ENCODE measurements at places on chromosomes 3 and 15.
A peak's percentile ranks its signal among the peaks of the same experiment; 100 is the strongest.

GRCh38 chr15:27339138-27339537, 368.2 kb downstream of the GABRG3 start:
- DNase-seq: no peak

DNA sequence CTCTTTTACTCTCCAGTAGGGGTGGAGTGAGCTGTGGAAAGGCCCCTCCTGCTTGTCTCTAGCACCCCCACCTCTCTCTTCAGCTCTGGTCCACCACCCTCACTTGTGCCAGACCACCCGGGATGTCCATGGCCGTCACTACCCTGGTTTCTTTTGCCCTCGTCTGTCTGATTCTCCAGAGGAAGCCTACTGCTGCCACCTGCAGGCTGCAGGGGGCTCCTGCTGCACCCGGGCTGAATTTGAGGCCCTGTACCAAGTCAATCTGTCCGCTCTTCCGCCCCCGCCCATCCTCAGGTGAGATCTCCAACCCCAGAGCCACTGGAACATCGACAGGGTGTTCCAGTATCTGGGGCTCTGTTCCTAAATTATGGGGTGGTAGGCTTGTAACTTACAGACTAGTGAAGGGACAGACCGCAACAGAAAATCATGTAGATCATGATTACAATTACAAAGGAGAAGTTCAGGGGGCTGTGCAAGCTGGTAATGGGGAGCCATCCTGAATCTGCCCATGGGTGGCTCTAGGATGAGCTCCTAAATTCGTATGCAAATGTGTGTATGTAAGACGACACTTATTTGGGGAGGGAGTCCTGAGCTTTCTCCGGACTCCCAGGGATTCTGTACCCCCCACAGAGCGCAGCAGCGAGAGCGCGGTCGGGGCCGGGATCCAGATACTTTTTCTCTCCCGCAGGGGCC, 683 bp upstream of the UNC45A start:
- DNase-seq: peak; percentile 87

- DNase-seq: no peak
Measured at GRCh38 chr3:189394599-189395121, 222.9 kb downstream of the TPRG1 start.

DNA sequence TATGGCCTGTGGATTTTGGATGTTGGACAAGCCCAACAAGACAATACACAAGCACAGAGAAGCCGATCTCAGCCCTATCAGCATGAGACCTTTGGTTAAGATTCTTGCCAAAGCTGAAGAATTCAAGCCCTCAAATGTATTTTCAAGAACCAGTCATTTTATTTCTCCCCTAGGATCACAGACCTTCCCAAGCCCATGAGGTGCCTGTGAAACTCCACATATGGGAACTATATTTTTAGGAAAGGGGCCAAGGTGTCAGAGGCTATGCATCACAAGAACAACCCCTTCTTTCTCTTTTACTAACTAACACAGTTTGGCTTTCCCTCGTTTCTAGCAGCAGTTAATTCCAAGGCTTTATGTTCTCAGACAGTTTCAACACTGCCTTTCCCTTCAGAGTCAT, 364.5 kb downstream of the MAGI1 start:
- DNase-seq: no peak

GRCh38 chr3:195113048-195113447, 157.9 kb downstream of the XXYLT1 start:
- peak; percentile 77 for DNase-seq

- DNase-seq: no peak
Measured at GRCh38 chr3:114823061-114823460, 324.0 kb downstream of the ZBTB20 start.

DNA sequence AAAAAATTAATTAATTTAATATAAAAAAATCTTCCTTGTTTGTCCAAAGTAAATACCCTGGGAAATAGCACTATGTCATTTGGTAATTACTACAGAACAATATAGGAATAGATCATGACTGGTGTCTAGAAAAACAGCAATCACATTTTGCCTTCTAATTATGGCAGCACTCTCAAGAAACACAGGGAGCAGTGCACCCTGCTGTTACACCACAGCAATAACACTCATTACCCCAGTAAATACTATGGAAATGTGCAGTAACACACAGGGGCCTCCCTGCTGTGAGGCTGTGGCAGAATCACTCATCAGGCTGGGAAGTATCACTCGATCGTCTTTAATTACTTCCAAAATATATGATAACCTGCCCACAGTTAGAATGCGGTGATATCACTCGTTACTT, 646.0 kb downstream of the TUSC7 start:
- peak; percentile 2 for DNase-seq

- DNase-seq: peak; percentile 83
Measured at GRCh38 chr3:52062505-52062904, 6.1 kb upstream of the DUSP7 start.

- peak; percentile 33 for DNase-seq
Measured at GRCh38 chr3:139774560-139775302, 97.0 kb upstream of the NMNAT3 start.

DNA sequence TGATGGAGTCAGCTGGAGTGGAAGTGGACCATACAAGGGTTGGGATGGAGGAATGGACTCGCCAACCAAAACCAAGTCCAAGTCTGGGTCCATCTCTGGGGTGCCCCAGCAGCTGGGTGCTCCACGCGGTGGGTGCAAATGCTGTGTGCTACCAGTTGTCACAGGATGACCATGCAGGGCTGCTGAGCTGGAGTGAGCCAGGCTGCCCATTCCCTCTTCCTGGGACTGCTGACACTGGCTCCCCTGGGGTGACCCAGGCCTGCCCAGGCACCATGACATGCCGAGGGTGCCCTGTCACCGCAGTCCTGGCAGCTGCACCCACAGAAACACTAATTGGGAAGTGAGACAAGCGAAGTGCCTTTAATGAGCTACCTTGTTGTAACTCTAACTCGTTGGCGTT, 140.2 kb downstream of the TPRA1 start:
- no peak for DNase-seq

DNA sequence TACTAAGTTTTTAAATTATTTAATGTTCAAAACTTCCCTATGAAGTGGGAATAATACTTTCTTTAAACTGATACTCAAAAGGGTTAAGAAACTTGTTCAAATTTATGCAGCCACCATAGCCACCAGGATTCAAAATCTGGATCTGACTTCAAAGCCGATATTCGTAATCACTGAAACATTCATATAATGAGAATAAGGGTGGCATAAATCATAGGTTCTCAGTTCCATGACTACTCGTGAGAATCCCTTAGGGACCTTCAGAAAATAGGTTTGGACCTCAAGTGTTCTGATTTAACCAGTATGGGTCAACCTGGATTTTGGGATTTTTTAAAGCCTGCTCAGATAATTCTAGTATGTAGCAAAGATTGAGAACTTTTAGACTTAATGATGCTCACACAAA, 160.6 kb downstream of the RBMS3 start:
- no peak for DNase-seq

DNA sequence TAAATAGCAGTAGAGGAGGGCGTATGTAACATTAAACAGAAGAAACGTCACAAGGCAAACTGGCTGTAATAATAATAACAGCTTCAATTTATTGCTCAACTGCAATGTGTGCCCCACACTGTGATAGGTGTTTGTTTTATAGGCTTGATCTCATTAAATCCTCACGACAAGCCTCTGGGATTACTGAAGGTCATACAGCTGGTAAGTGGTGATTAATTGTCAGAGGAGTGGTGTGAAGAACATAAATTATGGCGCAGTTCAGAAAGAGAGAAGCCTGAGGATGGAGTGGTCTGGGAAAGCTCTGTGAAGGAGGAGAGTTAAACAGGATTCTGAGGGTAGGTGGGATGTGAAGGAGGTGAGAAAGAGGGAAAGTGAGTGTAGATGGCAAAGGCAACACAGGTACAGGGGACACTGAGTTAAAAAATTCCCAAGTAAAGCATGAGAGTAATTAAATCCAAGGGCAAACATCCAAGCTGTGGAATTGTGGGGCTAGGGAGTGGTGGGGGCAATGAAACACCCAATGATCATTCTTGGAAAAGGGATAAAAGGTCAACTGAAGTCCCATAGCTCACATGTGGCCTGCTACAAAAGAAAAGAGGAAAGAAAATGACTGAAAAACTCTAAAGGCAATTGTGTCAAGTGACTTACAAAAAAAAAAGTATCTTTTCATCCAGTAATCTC, 16.5 kb upstream of the GLCE start:
- no peak for DNase-seq

GRCh38 chr3:8983591-8983990, 20.3 kb upstream of the RAD18 start:
- no peak for DNase-seq

DNA sequence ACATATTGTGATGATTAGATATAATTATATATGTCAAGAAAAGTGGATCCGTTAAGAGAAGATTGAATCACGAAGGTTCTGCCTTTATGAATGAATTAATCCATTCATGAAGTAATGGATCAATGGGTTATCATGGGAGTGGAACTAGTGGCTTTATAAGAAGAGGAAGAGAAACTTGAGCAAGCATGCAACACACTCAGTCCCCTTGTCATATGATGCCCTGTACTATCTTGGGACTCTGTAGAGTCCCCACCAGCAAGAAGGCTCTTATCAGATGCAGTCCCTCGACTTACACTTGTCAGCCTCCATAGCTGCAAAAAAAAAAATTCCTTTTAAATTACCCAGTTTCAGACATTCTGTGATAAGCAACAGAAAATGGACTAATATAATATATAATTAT, 301.9 kb downstream of the RAP2B start:
- no peak for DNase-seq

DNA sequence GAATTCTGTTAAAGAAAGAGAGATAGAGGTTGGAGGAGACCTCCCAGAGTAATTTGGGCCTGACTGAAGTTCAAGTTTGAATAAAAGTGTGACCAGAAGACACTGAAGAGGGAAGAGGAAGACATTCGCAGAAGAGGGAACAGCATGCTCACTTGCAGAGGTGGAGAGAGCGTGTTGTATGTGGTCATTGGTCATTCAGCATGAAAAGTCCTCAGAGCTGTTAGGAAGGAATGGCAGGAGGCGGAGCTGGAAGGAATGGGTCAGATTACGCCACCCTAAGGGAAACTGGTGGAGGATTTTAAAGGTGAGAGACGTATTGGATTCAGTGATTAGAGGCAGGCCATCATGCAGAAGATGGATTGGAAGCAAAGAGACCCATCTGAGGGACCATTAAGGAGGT, 41.6 kb downstream of the IQCH start:
- DNase-seq: no peak

DNA sequence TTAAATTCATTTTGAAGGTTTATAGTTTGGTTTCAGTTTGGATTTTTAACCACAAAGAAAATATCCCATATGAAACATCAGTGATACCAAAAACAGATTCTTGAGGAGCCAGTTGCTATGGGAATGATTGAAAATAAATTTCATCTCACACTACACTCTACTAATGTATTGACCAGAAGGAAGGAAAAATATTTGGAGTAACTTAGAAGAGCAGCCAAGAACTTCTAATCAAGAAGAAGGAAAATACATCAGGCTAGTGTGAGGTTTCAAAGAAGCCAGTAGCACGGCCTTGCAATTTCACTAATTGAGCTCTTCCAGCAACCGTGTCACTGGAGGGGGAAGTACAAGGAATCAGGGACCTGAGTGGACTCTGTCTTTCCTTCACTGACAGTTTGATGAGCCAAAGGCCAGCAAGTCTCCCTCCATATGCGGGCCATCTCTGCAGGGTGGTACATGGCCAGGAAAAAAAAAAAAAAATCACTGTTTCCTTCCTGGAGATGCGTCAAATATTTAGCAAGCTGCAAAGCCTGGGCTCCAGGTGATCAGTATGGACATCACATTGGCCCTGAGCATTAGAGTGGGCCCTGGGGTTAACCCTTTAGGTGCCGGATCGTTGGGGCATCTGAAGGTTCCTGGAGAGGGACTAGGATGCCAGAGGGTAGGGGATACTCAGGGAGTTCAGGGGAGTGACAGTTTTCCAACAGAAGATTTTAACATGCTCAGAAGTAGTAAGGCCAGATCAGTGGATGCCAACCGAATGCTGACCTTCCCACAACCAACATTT, 37.1 kb downstream of the SLC12A8 start:
- no peak for DNase-seq

- no peak for DNase-seq
Measured at GRCh38 chr3:86175051-86175536, 815.9 kb downstream of the VGLL3 start.

DNA sequence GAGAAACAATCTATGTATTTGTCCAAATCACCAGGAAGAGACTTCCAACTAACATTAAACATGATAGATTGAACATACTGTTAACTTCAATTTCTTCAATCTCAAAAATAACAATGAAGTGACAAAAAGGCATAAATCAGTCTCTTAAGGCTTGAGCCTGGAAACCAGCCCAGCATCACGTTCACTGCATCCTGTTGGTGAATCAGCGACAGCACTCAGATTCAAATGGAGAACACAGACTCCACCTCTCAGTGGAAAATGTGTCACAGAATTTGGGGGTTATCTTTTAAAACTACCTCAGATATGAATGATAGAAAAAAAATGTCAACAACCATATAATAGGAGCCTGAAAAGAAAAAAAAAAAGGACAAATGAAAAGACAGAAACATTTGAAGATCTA, 212.0 kb downstream of the MINAR1 start:
- DNase-seq: no peak

DNA sequence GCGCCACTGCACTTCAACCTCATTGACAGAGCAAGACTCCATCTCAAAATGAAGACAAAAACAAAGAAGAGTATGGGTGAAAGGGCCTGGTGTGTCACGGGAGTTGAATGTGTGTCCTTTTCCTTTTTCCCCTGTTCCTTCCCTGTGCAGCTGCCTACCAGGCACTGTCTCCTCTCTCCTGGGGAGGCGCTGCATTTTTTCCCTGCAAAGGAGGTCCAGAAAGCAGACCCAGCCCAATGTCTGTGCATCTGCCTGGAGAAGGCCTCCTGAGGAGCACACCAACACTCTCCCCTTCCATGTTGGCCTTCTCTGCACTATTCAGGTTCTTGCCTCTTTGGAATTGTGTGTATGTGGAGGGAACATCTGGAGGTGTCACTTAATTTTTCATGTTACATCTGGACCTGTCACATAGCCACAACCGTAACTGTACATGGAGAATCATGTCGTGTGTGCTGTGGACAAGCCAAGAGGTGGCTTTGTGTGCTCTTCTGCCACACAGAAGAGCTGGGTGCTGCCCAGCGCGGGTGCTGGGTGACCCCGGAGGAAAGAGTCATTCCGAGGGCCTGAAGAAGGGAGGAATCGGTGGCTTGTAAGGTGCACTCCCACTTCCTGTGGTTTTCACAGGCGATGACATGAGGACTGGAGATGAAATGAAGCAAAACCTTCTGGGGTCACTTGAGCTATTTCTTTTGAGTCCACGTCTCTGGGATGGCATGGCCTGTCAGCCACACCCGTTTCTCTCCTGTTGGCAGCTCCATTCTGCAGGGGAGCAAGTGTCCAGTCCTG, 46.5 kb upstream of the CGNL1 start:
- no peak for DNase-seq

GRCh38 chr3:115832265-115832664, 209.0 kb downstream of the GAP43 start:
- no peak for DNase-seq

- DNase-seq: no peak
Measured at GRCh38 chr3:152438706-152439105, 170.0 kb downstream of the MBNL1 start.

- DNase-seq: no peak
Measured at GRCh38 chr3:40387895-40388254, 891 bp downstream of the ENTPD3 start.
